ENCODE measurements at places on chromosomes 5 and 9.
A peak's percentile ranks its signal among the peaks of the same experiment; 100 is the strongest.

- DNase-seq = no peak
Observed at GRCh38 chr9:4111233-4112008, 188.4 kb downstream of the GLIS3 start.

DNA sequence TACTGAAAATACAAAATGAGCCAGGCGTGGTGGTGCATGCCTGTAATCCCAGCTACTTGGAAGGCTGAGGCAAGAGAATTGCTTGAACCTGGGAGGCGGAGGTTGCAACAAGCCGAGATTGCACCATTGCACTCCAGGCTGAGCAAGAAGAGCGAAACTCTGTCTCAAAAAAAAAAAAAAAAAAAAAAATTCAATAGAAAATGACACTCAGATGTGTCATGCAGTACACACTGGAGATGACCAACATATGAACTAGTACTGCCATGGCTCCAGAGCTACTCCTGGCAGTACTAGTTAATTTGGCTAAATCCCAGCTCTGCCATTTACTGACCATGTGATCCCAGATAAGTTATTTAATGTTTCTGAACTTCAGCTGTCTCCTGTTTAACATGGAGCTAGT, 7.3 kb downstream of the ATOX1 start:
- DNase-seq = no peak

DNA sequence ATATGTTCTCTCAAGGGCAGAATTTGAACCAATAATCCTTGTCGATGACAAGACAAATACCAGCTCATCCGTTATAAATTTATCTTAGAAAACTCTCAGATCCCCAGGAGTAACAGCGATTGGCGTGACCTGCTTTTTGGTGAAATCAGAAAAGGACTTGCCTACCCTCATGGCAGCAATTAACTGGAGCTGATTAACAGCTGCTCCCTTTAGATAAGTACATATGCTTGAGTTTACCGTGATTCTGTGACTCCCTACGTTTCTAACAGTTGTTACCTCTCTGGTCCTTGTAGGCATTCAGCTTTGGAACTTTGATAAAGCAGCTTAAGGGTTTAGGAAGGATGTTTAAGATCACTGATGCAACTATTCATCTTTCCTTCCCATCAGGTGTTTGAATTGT, 2.6 kb downstream of the INVS start:
- no peak for DNase-seq

GRCh38 chr5:171858303-171858702, 72.7 kb downstream of the SMIM23 start:
- peak; percentile 36 for DNase-seq

- no peak for DNase-seq
Observed at GRCh38 chr5:110880413-110880812, 141.6 kb downstream of the SLC25A46 start.

DNA sequence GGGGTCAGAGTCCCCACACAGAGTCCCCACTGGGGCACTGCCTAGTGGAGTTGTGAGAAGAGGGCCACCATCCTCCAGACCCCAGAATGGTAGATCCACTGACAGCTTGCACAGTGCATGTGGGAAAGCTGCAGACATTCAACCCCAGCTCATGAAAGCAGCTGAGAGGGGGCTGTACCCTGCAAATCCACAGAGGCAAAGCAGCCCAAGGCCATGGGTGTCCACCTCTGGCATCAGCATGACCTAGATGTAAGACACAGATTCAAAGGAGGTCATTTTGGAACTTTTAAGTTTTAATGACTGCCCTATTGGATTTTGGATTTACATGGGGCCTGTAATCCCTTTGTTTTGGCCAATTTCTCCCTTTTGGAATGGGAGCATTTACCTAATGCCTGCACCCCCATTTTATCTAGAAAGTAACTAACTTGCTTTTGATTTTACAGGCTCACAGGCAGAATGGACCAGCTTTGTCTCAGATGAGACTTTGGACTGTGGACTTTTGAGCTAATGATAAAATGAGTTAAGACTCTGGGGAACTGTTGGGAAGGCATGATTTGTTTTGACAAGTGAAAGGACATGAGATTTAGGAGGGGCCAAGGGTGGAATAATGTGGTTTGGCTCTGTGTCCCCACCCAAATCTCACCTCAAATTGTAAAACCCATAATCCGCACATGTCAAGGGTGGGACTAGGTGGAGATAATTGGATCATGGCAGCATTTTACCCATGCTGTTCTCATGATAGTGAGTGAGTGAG, 56.3 kb upstream of the ITGA1 start:
- no peak for DNase-seq

GRCh38 chr9:112831281-112831851, 59.3 kb downstream of the SLC46A2 start:
- no peak for DNase-seq

DNA sequence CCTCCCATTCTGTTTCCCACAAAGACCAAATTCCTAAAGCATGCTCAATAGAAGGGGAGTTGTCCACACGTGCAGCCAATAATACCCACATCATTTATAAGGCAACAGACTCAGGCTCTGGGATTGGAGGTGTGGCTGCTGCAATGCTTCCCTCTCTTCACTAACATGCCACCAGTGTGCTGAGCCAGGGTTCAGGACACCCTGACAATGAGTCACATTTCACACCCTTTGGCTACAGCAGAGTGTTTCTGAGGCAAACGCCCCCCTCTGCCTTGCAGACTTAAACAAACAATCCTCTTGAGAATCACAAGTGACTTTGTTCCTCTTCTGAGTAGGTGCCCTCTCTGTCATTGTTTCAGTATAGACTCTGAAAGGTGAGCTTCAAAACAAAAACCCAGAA, 189.3 kb upstream of the TLE4 start:
- DNase-seq = no peak

GRCh38 chr5:96149546-96149945, 187.9 kb upstream of the ELL2 start:
- DNase-seq = no peak

DNA sequence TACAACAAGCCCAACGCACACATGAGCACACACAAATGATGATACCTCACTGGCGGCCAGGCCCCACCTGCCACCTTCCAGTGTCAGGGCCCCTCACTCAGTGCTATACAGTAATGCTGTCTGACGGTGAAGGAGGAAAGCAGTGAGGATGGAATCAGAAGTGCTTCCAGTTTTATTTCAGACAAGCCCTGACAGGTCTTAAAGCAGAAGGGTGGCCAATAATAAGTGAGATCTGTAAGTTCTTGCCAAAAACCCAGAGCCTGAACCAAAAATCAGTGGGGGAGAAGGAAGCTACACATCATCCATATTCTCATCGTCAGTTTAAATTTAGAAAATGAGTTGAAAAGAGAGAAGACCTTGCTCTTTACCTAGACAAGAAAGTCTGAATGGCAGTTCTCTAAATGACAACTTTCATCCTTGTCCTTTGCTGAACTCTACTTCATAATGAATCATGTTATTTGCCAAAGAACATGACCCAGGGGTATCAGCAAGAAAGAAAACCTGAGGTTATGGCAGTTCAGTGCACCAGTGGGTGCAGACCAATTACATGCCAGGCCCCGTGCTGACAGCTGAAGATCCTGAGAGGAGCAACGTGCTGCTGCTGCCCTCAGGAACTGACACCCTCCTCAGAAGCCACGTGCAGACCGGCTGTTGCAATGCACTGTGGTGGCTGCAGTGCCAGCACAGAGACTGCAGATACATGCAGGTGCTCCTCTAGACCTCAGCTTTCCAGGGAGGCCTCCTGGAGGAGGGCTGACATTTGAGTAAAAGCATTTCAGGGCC, 118.7 kb downstream of the DROSHA start:
- no peak for DNase-seq

DNA sequence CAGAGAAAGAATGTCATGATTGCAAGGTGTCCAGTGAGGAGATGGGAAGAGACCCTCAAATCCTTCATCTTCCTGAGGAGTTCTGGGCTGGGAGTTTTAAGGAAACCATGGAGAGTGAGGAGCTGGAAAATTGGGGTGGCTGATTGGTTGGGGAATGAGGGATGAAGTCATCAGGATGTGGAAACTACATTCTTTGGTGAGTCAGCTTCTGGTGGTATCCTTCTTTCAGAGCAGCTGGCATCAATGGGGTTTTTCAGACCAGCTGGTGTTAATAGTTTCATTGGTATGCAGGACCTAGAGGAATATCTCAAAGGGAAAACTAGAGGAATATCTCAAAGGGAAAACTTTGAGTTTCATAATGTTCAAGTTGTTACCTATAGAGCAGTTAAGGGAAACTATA, 45.2 kb downstream of the RNF180 start:
- DNase-seq = no peak

DNA sequence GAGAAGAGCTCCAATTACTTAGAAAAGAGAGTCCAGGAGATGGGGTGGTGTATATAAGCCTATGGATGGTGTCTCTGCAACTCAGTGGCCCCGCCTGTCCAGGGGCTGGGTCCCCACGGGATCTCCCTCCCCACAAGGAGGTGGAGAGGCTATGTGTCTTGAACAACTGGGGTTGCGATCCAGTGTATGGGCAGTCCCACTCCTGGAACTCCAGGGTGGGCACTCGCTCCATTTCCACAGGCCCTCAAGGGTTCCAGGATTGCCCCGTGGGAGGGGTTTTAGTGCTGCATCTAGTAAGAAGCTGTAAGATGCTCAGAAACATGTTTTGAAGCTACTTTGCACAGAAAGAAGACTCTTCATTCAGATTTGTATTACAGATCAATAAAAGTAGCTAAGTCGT, 558 bp upstream of the SMAD5 start:
- no peak for DNase-seq

- no peak for DNase-seq
Observed at GRCh38 chr5:138605254-138605972, 30.2 kb upstream of the HSPA9 start.
